ENCODE measurements at places on chromosomes 12 and 14. TPM values are rescaled to one million over a fixed set of nuclear protein-coding genes. Genes with fewer than 3 reads are reported as not detected.

ASIC1 gene
- total RNA-seq = 2.2 TPM

NEUROD4 gene
- total RNA-seq = not detected

- DNase-seq = no peak
These were observed 106.5 kb downstream of the EML1 start for GRCh38 chr14:99899578-99900178.

DNA sequence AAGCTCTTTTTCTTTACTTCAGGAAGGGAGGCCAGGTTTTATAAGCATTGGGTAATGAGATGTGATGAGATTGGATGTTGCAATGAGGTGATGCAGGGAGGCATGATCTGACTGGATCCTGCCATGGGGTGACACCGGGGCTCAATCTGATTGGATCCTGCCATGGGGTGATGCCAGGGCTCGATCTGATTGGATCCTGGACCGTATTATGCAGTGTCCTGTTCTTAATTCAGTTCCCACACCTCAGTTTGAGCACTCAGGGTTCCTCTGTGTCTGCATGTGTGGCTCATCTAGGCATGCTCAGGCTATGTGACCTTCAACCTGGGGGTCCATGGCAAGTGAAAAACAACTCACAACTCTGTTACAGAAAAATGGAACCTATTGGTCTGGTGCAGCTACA, 166.4 kb downstream of the SLC15A4 start:
- no peak for DNase-seq

DNA sequence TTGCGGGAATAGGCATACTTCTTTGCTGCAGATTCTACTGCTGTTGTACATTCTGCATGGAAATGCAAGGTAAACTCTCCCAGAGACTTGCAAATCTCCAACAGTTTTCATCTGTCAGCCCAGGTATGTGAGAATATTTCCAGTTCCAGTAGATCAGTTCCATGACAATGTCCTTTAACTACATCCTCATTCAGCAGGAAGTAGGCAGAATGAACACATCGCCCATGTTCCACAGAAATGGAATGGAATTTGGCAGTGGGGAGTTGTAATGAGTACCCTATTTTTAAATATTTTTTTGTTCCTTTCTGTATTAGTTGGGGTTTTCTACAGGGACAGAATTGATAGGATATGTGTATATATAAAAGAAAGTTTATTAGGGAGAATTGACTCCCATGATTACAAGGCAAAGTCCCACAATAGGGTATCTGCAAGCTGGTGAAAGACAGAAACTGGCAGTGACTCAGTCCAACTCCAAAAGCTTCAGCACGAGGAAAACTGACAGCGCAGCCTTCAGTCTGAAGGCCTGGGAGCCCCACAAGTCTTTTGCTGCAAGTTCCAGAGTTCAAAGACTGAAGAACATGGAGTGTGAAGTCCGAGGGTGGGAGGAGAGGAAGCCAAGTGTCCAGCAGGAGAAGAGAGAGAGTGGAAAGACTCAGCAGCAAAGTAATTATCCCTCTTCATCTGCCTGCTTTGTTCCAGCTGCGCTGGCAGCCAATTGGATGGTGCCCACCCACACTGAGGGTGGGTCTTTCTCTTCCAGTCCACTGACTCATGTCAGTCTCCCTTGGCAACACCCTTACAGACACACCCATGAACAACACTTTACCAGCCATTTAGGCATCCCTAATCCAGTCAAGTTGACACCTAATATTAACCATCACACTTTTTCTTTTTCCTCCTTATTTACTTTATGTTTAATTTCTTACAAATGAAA, 110.4 kb upstream of the SCAF11 start:
- DNase-seq = no peak

GRCh38 chr12:9363145-9363544, 154.9 kb upstream of the PZP start:
- no peak for DNase-seq
